ENCODE measurements at places on chromosomes 1 and 21. TPM values are rescaled to one million over a fixed set of nuclear protein-coding genes. Genes with fewer than 3 reads are reported as not detected.

The SLC9C2 gene
- not detected for total RNA-seq

The GNG12 gene
- total RNA-seq, result not detected

The GCSAML gene
- total RNA-seq, result not detected

The NIT1 gene
- total RNA-seq, result 53.5 TPM

The ZNF648 gene
- not detected for total RNA-seq

The RNU1-3 gene
- 4,541 TPM for total RNA-seq

DNA sequence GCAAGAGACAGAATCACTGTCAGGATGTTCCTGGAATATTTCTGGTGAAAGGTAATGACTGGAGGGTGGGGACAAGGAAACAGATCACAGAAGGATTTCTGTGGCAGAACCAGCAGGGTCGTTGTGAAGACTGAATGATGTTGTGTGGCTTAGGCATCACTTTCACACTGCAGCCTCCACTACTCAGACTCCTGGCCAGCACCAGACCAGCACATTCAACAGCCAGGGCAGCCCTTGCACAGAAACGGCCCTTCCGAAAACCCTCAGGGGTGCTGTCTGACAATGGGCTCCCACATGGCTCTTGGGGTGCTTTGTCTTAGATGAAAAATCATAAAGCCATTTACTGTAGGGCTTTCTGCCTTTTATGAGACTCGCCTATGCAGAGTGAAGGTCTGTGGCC is 3.8 kb upstream of the RAB7B start:
- no peaks in the 10 kb centered on the region for H3K36me3 ChIP-seq
- DNase-seq, result no peak
- H3K4me3 ChIP-seq, result no peak overlapping the region
- peaks cover 6% of the 10 kb centered on the region for H3K4me1 ChIP-seq

GRCh38 chr1:156615946-156616345 is 3.3 kb upstream of the HAPLN2 start:
- no peak for DNase-seq
- H3K36me3 ChIP-seq, result no peaks in the 10 kb centered on the region
- H3K27me3 ChIP-seq, result peaks cover 27% of the 10 kb centered on the region
- no peaks in the 10 kb centered on the region for H3K4me1 ChIP-seq

GRCh38 chr1:43978551-43979260 is at the start of gene B4GALT2:
Gene B4GALT2 (plus strand): TSS chr1:43979210. CDS start chr1:43981161, 1,951 bp downstream.
- peak; percentile 51 for DNase-seq
- H3K4me3 ChIP-seq, result peak within 1 kb of the TSS; percentile 26

DNA sequence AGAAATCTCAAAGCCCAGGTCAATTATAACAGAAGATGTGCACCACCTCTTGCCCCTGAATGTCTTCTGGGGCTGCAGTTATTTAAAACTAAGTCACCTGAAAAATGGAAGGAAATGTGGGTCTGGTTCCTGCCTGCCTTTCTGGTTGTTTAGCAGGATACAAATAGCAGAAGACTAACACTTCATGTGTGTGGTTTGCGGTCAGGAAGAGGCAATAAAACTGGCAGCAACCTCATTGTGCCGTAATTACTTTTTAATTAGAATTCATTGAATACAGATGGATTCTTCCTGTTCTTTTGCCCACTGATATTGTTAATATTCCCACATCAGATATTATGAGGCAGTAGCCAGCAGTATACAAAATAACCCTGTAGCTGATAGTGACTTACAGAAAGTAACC is 345.7 kb downstream of the ZNF326 start:
- no peaks in the 10 kb centered on the region for H3K4me1 ChIP-seq
- DNase-seq, result no peak
- no peak overlapping the region for H3K4me3 ChIP-seq
- no peaks in the 10 kb centered on the region for H3K27me3 ChIP-seq
- H3K27ac ChIP-seq, result no peak overlapping the region

DNA sequence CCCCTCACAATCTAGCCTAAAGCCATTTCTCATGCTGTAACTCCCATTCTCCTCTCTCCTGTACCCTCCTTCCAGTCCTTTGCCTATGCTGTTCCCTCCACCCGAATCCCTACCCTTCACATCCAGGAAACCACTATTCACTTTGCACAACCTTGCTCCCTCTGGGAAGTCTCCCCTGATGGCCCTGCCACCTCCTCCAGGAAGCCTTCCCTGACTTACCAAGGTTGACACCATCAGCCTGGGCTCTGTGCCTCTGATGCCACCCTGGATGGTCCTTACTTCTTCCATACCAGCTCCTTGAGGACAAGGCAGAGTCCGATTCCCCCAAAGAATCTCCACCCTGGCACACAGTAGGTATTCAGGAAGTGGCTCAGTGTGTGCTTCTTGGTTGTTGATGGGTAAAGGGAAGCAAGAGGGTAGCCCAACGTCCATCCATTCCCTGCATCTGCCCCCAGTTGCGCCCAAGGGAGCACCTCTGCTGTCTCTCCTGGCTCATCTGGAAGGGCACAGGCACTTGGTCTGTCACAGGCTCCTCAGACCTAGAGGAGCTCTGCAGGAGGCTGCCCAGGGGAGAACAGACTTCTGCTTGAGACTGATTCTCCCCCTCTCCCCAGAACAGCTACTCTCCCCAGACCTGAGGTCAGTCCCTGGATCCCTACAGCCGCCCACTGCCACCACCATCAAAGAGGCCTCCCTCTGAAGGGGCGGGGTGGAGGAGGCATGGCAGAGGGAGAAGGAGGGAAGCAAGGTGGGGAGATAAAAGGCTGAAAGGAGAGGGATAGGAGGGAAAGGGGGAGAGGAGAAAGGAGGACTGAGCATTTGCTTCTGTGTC is 36.1 kb upstream of the ZC3H12A start:
- H3K4me1 ChIP-seq, result no peaks in the 10 kb centered on the region
- no peak for DNase-seq
- no peak overlapping the region for H3K27ac ChIP-seq
- no peaks in the 10 kb centered on the region for H3K36me3 ChIP-seq
- no peak overlapping the region for H3K4me3 ChIP-seq
- no peaks in the 10 kb centered on the region for H3K27me3 ChIP-seq

GRCh38 chr1:55747408-55747841 is 532.3 kb upstream of the USP24 start:
- H3K4me1 ChIP-seq, result no peaks in the 10 kb centered on the region
- H3K27me3 ChIP-seq, result no peaks in the 10 kb centered on the region
- H3K27ac ChIP-seq, result no peak overlapping the region

- no peaks in the 10 kb centered on the region for H3K4me1 ChIP-seq
- H3K27me3 ChIP-seq, result no peaks in the 10 kb centered on the region
- DNase-seq, result no peak
- H3K4me3 ChIP-seq, result no peak overlapping the region
- H3K36me3 ChIP-seq, result no peaks in the 10 kb centered on the region
Observed at GRCh38 chr1:65724151-65724550, 68.5 kb upstream of the PDE4B start.

- H3K4me1 ChIP-seq, result no peaks in the 10 kb centered on the region
- H3K27me3 ChIP-seq, result no peaks in the 10 kb centered on the region
- no peaks in the 10 kb centered on the region for H3K36me3 ChIP-seq
Observed at GRCh38 chr1:216005916-216006315, 417.3 kb downstream of the USH2A start.

DNA sequence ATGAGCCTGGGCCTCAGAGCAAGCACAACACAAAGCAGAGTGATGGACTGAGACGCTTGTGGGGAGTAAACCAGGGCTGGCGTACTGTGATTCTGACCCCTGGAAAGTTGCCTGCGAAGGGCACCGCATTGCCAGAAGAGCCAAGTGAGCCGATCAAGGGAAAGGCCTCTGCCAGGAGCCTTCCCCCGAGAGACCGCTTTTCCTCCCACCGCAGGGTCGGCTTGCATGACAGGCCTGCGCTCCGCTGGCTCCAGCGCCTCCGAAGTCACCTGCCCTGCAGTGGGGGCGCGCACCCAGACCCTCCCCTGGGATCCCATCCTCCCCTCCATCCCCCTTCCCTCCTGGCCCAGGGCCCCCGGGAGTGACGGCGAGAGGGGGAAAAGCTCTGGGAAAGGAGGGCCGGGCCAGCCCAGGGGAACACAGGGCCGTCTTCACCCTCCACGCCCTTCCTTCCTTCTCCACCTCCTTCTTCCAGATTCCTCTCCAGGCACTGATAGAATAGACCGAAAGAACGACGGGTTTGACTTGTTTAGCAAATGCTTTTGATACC is 165.0 kb downstream of the TRIM33 start:
- H3K27ac ChIP-seq, result no peak overlapping the region
- peak overlapping the region; percentile 53 for H3K4me3 ChIP-seq
- DNase-seq, result no peak
- H3K4me1 ChIP-seq, result peaks cover 13% of the 10 kb centered on the region
- H3K36me3 ChIP-seq, result no peaks in the 10 kb centered on the region

DNA sequence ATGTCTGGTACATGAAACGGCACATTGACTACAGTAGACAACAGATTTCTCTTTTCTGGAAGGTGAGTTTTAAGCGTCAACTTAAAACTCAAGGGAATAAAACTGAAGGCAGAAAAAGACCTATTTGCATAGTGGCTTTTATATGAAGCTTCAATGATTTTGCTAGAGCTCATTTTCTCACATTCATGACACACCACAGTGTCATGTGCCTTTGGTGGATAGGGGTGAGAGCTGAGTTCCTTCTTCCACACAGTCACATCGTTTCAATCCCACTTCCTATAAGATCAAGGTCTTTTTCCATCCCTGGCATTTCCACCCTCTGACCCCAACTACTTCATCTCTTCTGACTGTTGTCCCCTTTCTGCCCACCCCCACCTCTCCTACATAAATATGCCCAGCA is 31.0 kb downstream of the IL12RB2 start:
- H3K36me3 ChIP-seq, result no peaks in the 10 kb centered on the region
- no peaks in the 10 kb centered on the region for H3K27me3 ChIP-seq
- peaks cover 51% of the 10 kb centered on the region for H3K4me1 ChIP-seq
- peak; percentile 80 for DNase-seq
- H3K27ac ChIP-seq, result no peak overlapping the region
- H3K4me3 ChIP-seq, result no peak overlapping the region

- no peak overlapping the region for H3K27ac ChIP-seq
- H3K4me1 ChIP-seq, result no peaks in the 10 kb centered on the region
- no peak for DNase-seq
- H3K4me3 ChIP-seq, result no peak overlapping the region
Observed at GRCh38 chr1:219155135-219155534, 18.5 kb upstream of the LYPLAL1 start.

- no peaks in the 10 kb centered on the region for H3K4me1 ChIP-seq
- peaks cover 4% of the 10 kb centered on the region for H3K27me3 ChIP-seq
- no peak for DNase-seq
- H3K36me3 ChIP-seq, result no peaks in the 10 kb centered on the region
Observed at GRCh38 chr21:32140604-32141317, 138.1 kb downstream of the MIS18A start.

- DNase-seq, result peak; percentile 49
- peaks cover 26% of the 10 kb centered on the region for H3K4me1 ChIP-seq
- H3K36me3 ChIP-seq, result no peaks in the 10 kb centered on the region
- H3K27ac ChIP-seq, result no peak within 1 kb of the TSS
Observed at GRCh38 chr1:6424619-6425593, at the start of gene ESPN. Gene ESPN (plus strand): TSS chr1:6424776. CDS start chr1:6424956, 180 bp downstream.

DNA sequence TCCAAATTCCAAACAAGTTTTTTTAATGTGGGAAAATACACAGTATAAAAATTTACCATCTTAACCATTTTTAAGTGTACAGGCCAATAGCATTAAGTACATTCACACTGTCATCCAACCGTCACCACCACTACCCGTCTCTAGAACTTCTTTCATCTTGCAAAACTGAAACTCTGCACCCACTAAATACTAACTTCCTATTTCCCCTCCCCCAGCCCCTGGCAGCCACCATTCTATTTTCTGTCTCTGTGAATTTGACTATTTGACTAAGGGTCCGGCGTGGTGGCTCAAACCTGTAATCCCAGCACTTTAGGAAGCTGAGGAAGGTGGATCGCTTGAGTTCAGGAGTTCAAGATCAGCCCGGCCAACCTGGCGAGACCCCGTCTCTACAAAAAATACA is 36.1 kb downstream of the CLSTN1 start:
- peak overlapping the region; percentile 88 for H3K27ac ChIP-seq
- H3K4me3 ChIP-seq, result peak overlapping the region; percentile 42
- peak; percentile 83 for DNase-seq

GRCh38 chr1:115515270-115515669 is 126.5 kb upstream of the VANGL1 start:
- no peak overlapping the region for H3K27ac ChIP-seq
- no peaks in the 10 kb centered on the region for H3K4me1 ChIP-seq
- H3K27me3 ChIP-seq, result no peaks in the 10 kb centered on the region
- no peak overlapping the region for H3K4me3 ChIP-seq
- no peak for DNase-seq

DNA sequence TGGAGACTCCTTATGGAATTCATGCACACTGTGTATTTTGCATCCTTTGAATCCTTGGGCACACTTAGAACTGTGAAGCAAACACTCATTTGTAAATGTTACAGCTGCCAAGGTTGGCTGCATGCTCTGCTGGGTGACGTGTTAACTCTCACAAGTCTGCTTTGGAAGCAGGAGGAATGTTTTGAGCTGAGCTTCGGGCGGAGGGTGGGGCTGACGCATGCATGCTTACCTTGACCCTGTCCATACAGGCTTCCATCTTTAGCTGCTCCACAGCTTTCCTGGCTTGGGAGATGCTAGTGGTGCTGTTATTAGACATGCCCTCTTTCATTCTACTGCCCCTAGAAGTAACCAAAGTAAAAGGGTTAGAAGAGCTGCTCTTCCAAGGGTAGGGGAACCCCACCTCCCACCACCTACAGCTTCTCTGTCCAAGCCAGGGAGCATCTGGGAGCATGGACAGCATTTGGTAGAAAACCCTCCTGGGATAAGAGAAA is 66.0 kb downstream of the GNG4 start:
- no peaks in the 10 kb centered on the region for H3K4me1 ChIP-seq
- H3K4me3 ChIP-seq, result no peak overlapping the region
- H3K27ac ChIP-seq, result no peak overlapping the region
- no peaks in the 10 kb centered on the region for H3K27me3 ChIP-seq

- no peaks in the 10 kb centered on the region for H3K36me3 ChIP-seq
- peaks cover 5% of the 10 kb centered on the region for H3K27me3 ChIP-seq
- DNase-seq, result no peak
- H3K4me3 ChIP-seq, result no peak overlapping the region
Observed at GRCh38 chr21:37553078-37553481, 186.5 kb downstream of the DYRK1A start.

GRCh38 chr1:182608845-182609610 is 4.8 kb upstream of the RGS16 start:
- peaks cover 34% of the 10 kb centered on the region for H3K27me3 ChIP-seq
- peaks cover 15% of the 10 kb centered on the region for H3K4me1 ChIP-seq
- no peak overlapping the region for H3K4me3 ChIP-seq
- no peaks in the 10 kb centered on the region for H3K36me3 ChIP-seq
- DNase-seq, result no peak

- DNase-seq, result no peak
- no peak overlapping the region for H3K4me3 ChIP-seq
- no peaks in the 10 kb centered on the region for H3K4me1 ChIP-seq
- no peaks in the 10 kb centered on the region for H3K27me3 ChIP-seq
Observed at GRCh38 chr1:213474054-213474453, 423.0 kb downstream of the RPS6KC1 start.

DNA sequence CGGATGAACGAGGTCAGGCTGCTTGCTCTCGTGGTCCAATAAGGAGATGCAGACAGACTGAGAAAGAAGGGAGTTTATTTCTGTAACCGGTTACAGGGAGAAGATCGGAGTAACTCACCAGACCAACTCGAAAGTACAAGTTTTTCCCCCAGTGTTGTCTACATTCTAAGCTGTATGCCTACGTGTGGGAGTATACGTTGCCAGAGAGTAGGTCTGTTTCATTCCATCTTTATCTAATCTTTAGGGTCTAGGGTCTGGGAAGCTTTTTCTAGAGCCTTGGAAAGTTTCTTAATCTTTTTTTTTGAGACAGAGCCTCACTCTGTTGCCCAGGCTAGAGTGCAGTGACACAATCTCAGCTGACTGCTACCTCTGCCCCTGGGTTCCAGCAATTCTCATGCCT is 4.7 kb upstream of the PADI1 start:
- H3K4me1 ChIP-seq, result no peaks in the 10 kb centered on the region
- H3K27ac ChIP-seq, result no peak overlapping the region
- no peak for DNase-seq
- H3K36me3 ChIP-seq, result no peaks in the 10 kb centered on the region
- no peak overlapping the region for H3K4me3 ChIP-seq

Data from B cell (primary cell).